Panc1 (cell line): ENCODE measurements at places on chromosomes 12 and 14. TPM values are rescaled to one million over a fixed set of nuclear protein-coding genes. Genes with fewer than 3 reads are reported as not detected.

DNA sequence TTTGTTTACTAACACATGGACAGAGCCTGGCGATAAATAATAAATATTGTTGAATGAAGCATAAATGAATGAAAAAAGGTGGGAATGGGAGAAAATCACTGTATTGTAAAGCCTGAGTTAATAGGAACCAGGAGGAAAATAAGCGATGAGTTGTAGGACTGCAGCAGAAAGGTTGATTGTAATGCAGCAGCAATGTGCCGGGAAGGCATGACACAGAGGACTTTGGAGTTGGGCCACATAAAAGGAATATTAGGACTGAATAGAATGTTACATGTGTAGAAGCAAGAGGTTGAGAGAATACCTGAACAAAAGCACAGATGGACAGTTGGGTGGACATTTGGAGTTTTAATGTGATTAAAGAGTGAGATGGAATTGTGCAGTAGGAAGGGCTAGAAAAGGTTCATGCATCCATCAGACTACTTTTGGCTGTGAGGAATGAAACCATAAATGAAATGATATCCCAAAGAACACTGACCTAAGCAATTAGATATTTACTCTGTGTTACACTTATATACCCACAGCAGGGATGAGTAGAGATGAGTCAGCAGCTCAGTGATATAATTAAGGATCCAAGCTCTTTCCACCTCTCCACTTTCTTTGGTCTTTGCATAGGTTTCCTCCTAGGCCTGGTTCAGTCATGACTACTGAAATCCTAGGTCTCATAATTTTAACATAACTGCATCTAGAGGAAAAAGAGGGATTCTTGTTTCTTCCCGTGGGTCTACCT is 55.4 kb downstream of the CCER1 start:
- DNase-seq: no peak
- H3K4me3 ChIP-seq: no peak overlapping the region
- H3K36me3 ChIP-seq: no peaks in the 10 kb centered on the region
- no peaks in the 10 kb centered on the region for H3K27me3 ChIP-seq
- no peak overlapping the region for H3K27ac ChIP-seq
- H3K4me1 ChIP-seq: no peaks in the 10 kb centered on the region

DNA sequence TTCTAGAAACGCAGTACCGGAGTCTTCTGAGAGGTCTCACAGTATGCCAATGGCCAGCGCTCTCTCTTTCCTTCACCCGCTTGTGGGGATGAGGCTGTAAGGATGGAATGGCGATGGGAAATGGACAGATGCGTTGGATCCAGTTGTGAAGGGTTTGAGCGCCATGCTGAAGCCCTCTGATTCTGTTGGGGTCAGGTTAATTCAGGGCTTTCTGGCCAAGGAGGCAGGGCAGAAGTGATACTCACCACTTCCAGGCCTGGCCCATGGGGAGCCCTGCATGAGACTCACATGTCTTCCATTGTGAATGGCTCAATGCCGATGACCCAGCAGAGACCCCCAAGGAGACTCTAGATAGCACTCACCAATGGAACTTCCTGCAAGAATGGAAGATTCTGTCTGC is 114.3 kb downstream of the BCL11B start:
- no peaks in the 10 kb centered on the region for H3K36me3 ChIP-seq
- H3K27me3 ChIP-seq: no peaks in the 10 kb centered on the region
- no peak overlapping the region for H3K4me3 ChIP-seq
- DNase-seq: no peak

DNA sequence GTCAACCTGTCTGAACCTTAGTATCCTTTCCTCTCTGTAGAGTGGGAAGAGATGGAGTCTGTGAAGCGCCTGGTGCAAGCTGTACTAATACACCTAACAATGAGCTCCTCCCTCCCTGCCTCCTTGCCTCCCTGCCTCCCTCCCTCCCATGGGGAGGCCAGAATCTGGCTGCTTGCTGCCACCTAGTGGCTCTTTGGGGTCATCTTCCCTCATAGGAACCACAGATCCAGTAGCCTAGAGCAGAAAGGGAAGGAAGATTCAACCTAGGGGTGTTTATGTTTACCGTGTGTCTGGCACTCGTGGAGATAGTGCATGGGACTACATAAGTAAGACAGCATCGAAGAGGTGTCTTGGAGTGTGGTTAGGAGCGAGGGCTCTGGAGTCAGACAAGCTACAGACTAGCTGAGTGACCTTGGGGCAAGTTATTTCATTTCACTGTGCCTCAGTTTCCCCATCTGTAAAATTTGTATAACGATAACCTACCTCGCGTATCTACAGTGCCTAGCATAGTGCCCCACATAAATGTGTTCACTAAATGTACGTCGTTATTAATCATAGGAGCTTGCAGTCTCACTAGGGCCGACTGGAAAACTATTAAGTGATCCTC is 35.5 kb upstream of the TSPAN9 start:
- DNase-seq: peak; percentile 32
- H3K4me3 ChIP-seq: no peak overlapping the region
- H3K36me3 ChIP-seq: no peaks in the 10 kb centered on the region
- H3K27ac ChIP-seq: no peak overlapping the region
- H3K27me3 ChIP-seq: no peaks in the 10 kb centered on the region
- no peaks in the 10 kb centered on the region for H3K4me1 ChIP-seq

GRCh38 chr12:128305336-128305892 is 38.4 kb downstream of the TMEM132C start:
- H3K4me1 ChIP-seq: no peaks in the 10 kb centered on the region
- no peak for DNase-seq
- H3K27ac ChIP-seq: no peak overlapping the region
- H3K4me3 ChIP-seq: no peak overlapping the region

GRCh38 chr14:102500158-102500662 is 9.4 kb downstream of the ANKRD9 start:
- H3K27me3 ChIP-seq: no peaks in the 10 kb centered on the region
- no peak overlapping the region for H3K27ac ChIP-seq
- H3K36me3 ChIP-seq: no peaks in the 10 kb centered on the region
- DNase-seq: no peak
- no peaks in the 10 kb centered on the region for H3K4me1 ChIP-seq

DNA sequence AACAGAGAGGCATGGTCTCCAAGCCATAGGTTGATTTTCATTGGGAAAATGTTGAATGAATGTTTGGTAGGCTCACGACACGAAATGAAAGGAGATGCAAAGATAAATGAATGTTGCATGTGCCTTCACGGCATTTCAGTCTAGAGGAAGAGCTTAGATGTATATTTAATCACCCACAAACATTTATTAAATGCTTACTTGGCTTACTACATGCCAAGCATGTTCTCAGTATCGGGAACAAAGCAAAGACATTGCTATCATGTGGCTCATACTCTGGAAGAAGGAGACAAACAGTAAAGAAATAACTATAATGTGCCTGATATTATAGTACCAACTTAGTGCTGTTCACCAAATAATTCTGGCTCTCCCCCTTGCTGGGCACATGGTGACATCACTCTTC is 133.5 kb downstream of the LLPH start:
- no peaks in the 10 kb centered on the region for H3K27me3 ChIP-seq
- H3K36me3 ChIP-seq: no peaks in the 10 kb centered on the region
- H3K27ac ChIP-seq: no peak overlapping the region
- no peak overlapping the region for H3K4me3 ChIP-seq
- DNase-seq: no peak

IRAK3 gene
- 2.4 TPM for total RNA-seq

SPTSSA gene
- total RNA-seq: 15.6 TPM

OR6C2 gene
- not detected for total RNA-seq
